ENCODE measurements at places on chromosomes 11 and 22.

- peak; percentile 36 for DNase-seq
These were observed 27.6 kb upstream of the TOLLIP start for GRCh38 chr11:1336836-1337646.

- DNase-seq = no peak
These were observed 5.9 kb downstream of the CADM1 start for GRCh38 chr11:115498354-115498753.

DNA sequence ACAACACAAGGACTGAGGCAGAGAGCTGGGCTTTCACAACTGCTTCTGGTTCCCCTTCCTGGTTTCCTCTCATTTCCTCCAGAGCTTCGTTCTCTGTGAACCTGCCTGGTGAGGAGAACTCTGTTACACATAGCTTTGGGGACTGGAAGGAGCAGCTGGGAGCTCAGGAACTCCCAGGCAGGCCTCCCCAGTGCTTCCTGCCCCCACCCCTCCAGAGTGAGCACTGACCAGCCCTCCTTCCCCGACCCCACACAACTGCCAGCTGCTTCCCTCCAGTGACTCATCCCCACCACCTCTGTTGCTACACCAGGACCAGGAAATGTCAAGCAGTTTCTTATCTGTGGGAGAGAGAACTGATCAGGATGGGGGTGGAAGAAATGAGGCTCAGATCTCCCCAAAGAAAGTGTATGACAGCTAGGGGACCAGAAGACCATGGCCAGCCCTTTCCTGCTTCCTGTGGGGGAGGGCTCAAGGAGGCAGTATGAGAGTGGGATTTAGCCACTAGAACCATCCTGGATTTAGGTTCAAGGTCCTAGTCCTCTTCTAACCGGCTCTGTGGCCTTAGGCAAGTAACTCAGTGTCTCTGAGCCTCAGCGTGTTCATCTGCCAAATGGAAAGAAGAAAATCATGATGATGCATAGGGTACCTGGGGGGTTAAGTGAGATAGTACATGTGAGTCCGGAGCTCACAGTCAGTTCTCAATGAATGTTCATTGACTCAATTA lies 4.5 kb upstream of the TP53I11 start:
- no peak for DNase-seq

GRCh38 chr11:74443071-74443864 lies 24.1 kb downstream of the KCNE3 start:
- DNase-seq = no peak

DNA sequence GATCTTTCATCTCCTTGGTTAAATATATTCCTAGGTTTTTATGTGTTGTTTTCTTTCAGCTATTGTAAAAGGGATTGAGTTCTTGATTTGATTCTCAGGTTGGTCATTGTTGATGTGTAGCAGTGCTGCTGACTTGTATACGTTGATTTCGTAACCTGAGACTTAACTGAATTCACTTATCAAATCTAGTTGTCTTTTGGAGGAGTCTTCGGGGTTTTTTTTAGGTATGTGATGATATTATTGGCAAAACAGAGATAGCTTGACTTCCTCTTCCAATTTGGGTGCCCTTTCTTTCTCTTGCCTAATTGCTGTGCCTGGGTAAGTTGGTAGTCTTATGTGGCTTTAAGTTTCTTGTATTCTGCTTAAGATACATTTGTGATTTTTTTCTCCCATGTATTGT lies 52.8 kb downstream of the CBL start:
- DNase-seq = no peak

DNA sequence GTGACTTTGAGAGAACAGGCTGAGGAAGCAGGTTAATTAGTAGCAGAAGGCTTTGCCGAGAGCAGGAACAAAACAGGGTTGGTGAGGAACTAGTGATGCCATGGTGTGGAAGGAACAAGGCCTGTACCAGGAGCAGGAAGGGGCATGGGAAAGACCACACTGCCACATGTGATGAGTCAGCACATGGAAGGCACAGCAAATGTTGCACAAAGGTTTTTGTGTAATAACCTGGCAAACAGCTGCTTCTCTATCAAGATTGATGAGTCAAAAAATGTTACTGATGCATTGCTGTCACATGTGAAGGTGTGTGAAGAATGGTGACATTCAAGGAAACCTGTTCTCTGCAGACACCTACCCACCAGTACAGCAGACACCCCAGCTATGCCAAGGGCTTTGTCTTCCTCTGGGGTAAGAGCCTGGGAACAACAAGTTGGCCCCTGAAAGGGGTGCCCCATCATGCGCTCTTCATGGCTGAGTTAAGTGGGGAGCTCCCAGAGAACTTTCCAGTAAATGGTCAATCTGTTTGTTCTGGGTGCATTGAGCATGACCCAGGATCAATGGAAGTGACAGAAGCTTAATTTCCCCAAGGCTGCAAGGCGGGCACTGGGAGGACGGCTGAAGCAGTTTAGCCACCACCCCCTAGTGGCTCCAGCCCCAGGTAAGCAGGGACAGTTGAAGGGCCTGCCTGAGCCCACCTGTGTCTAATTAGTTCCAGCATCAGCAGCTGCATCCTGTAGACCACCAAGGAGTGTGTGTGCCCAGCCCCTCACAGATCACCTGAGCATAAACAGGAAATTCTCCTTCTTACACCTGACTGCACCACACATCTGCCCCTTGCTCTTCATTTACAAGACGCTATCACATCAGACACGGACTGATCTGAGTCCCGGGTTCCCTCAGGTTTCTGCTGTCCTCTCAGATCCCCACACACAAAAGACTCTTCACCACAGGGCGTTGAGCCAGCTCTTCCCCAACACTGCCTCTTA lies 47.6 kb downstream of the GGTLC2 start:
- no peak for DNase-seq

- DNase-seq = no peak
These were observed 28.6 kb upstream of the MUC5AC start for GRCh38 chr11:1129143-1129610.

GRCh38 chr11:47843361-47844055 lies 4.6 kb downstream of the NUP160 start:
- no peak for DNase-seq

DNA sequence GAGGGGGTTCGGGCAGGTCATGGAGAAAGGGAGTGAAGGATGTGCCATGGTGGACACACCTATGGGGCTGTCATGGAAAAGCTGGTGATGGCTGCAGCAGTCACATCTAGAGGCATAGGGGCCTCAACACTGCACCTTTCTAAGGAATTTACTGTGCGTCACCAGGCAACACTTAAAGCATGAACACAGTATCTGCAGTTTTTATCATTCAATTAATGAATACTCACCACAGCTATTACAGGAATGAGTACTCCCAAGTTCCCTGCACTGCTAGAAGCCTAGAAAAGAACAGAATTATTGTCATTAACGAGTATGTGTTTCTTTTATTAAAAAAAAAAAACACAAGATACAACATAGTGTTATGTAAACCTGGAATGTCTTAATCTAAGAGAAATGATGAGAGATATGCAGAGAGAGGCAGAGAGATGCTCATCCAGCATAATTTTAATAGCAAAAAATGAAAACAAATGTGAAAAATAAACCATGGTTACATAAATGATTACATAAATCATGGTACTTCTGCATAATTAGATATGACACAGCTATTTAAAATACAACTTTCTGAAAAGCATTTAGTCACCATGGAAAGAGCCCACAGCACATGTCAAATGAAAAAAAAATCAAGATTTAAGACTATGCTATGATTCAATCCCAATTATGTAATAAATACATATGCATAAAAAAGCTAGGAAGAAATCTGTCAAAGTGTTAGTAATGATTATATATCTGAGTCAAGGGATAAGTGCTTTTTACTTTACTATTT lies 19.2 kb downstream of the SERPIND1 start:
- no peak for DNase-seq

- no peak for DNase-seq
These were observed 96.3 kb downstream of the APIP start for GRCh38 chr11:34819740-34820482.

DNA sequence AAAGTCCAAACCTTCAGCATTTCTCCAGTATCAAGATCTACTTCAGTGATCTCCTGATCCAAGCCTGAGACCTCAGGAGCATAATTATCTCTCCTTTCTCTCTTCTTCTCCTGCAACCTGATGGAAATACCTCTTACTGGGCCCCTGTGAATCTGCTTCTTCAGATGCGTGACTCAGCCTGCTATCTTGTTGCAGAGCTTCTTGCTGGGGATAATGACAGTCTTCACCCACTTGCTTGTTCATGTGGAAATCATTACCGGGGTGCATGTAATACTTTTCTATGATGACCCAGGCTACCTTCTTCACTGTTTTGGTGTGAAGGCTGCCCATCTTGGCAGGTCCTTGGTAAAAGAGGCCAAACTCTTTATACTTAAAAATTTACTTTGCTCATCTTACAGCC lies 140.0 kb upstream of the POU2AF2 start:
- DNase-seq = no peak

DNA sequence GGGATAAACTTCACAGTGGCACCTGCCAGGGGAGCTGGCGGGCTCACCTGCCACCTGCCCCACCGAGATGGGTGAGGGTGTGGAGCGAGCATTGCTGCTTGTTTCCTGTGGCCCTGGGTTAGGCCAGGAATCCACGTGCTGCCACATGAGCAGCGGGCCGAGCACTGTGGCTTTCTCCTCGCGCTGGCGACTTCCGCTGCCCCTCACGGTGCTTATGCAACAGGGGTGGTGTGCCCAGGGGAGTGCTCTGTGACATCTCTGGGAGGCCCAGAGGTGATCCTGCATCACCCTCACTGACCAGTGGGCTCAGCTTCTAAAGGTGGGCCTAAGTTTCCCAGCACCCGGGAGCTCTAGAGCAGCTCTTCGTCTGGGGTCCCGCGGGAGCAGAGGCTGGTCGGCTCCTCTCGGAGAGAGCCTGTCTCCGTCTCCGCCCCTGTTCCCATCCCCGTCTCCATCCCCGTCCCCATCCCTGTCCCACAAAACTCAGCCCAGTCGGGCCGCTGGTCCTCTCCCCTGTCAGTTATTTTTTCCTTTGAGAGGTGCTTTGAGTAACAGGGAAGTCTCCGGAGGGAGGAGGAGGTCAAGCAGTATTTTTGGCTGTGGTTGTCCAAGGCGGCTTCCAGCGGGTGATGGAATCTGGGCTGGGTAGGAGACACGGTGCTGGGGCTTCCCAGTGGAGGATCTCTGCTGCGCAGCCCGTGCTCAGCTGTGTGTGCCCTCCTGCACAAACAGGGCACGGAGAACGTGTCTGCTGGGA lies 42.5 kb downstream of the AP2A2 start:
- no peak for DNase-seq

DNA sequence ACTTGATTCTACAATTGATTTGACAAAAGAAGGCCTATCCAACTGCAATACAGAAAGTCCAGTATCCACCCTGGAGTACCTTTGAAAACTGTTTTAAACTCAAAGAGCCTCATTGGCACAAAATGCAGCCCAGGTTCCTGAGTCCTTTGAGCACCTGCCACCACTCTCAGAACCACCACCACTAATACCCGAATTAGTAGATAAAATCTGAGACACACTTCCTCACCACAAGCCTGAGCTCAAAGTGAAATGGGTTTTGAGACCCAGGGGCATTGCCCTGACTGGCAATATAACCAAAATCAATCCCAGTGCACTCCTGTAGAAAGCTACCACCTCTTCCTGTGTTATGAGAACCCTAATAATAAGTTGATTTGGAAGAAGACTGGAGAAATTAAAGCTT lies 215.7 kb downstream of the CSNK2A3 start:
- no peak for DNase-seq

DNA sequence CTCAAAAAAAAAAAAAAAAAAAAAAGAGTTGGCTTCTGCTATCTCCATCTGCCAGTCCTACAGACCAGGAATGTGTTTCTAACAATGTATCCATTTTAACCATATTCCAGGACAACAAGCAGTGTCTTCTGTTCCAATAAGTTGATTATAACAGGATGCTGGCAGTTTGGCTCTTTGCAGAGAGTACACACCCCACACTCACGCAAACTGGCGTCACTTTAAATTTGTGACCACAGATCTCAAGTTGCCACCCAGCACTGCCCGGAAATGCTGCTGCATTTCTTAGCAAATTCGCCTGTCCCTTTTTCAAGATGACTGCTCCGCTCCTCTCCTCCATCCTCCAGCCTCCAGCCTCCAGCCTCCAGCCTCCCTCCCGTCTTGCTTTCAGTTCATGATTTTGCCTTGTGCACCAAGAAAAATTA lies 44.3 kb downstream of the SCGB1A1 start:
- no peak for DNase-seq

- no peak for DNase-seq
These were observed 32.2 kb upstream of the APOA1 start for GRCh38 chr11:116869610-116870009.

GRCh38 chr22:30044369-30044768 lies 35.9 kb upstream of the HORMAD2 start:
- no peak for DNase-seq

- no peak for DNase-seq
These were observed 275.8 kb downstream of the FAT3 start for GRCh38 chr11:92500453-92500852.

DNA sequence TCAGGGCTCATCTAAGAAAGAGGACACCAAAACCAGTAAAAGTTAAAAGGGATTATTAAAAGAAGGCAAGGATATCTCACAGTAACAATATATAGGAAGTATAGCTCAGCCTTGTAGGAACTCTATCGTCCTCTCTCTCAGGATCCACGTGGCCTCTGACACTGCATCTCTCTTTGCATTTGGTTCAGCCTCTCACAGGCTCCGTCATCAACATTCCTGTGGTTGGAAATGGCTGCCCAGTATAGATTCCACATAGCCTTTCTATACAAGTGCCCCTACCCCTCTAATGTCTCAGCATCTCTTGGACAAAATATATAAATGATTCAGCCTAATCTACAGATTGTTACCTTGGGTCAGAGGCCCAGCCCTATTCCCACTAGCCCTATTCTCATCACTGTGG lies 101.3 kb upstream of the DBX1 start:
- DNase-seq = no peak

DNA sequence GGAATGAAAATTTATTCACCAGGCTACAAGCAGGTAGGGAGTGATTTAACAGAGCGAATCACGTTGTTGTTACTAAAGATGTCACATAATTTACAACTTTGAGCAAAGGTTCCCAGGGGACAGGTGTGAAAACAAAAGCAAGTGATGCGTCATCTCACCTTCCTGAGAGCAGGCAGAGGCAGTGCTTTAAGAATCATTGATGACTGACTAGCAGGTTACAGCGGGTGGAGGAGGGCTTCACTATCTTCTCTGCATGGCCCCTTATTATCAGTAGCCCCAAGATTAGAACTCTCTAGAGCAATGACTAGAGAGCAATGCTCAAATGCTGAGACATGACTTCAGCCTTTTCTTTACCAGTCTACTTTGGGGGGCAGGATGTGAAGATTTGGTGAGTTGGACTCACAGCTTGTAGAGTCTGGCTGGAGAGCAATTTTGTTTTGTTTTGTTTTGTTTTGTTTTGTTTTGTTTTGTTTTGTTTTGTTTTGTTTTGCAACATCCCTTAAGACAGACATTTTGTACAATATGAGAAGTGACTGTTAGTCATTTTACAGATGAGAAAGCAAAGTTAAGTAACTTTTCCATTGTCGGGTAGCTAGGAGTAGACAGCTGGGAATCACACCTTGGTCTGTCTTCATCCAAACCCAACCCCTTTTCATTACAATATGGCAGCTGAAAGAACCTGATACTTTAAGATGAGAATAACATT lies 84.8 kb downstream of the SLC1A2 start:
- peak; percentile 65 for DNase-seq

All from central memory CD8-positive, alpha-beta T cell (primary cell).